ENCODE measurements at places on chromosomes 3 and 15. TPM values are rescaled to one million over a fixed set of nuclear protein-coding genes. Genes with fewer than 3 reads are reported as not detected.

- no peak for DNase-seq
Measured at GRCh38 chr15:46365572-46365971, 730.7 kb downstream of the SQOR start.

DNA sequence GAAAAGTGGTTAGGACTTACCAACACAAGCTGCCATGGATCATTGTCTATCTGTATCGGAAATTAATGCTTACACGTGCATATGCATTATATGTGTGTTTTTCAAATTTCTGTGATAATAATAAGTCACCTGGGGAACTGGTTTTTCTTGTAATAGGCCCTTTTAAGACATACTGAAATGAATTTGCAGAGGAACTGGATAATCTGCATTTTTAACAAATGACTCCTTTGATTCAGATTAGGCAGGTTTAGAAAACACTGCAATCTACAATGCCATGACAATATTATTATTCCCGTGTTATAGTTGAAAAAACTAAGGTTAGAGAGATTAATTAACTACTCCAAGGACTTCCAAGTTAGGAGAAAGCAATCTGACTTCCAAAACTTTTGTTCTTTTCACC is 23.4 kb downstream of the STRIT1 start:
- no peak for DNase-seq

DNA sequence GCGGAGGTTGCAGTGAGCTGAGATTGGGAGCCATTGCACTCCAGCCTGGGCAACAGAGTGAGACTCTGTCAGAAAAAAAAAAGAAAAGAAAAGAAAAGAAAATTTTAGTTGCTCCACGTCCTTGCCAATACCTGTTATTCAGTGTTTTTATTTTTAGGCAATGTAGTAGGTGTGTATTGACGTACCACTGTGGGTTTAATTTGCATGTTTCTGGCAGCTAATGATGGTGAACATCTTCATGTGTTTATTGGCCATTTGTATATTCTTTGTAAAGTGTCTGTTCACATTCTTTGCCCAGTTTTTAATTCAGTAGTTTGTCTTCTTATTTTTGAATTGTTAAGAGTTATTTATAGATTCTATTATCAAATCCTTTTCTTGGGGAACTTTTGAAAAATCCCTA is 38.1 kb upstream of the GCSAM start:
- DNase-seq = no peak

DNA sequence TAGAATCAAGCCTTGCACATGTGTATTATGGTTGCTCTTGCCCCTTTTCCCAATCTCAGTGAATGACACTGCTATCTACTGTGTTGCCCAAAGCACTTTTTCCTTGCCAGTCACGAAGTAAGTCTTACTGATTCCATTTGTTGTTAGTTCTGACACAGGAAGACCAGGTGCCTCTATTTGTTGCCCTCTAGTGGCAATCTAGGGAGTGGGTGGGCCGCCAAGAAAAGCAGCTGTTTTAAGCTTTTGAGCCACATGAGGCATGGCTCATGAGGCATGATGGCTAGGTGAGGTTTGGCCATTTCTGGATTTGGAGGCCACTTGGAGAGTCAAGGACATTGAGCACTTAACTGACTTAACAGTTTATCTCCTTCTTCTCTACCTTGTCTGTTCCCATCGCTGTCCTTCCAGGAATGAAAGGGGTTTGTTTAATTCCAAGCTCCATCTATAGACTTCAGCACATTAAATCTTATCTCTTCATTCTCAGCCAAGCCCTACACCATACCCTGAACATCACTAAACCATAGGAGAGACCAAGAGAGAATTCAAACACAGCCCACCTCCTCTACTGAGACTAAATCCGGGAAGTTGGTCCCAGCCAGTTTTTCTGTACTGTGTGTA is 103.1 kb downstream of the HCN4 start:
- DNase-seq = peak; percentile 64

DNA sequence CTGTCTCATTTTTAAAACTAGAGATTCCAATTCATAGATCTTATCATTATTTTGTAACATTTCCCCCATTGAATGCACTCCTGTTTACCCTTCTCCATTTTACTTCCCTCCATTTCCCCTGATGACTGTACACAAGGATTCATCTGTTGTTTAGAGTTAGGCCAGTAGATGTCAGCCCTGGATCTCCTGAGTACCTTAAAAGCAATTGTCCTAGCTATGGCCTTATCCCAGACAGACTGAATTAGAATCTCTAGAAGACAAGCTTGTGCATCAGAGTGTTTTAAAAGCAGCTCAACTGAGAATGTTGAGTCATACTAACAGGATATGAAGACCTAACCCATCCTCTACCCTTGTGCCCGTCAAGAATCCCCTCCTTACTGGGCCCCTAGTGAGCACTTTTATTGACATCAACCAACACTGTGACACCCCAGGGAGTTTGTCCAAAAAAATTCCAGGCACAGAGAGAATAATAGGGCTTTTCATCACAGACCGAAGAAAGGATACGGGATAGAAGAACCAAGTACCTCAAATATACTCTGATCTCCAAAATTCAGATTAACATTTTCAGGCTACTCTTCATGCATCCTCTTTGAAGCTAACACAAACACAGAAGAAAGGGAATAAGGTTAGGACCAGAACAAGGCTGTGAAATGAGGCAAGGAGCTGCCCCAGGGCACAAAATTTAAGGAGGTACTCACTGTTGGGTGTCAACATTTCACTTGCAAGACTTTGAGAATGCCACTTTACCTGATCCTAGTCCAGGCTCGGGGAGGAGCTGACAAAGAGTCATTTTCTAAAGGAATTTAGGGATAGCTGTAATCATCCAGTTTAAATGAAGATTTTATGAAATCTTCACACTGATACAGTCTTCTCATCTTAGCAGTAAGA is 17.1 kb downstream of the ZBED2 start:
- no peak for DNase-seq

The ALDH1A3 gene
- 2.8 TPM for total RNA-seq

The SLC9C1 gene
- total RNA-seq = not detected

DNA sequence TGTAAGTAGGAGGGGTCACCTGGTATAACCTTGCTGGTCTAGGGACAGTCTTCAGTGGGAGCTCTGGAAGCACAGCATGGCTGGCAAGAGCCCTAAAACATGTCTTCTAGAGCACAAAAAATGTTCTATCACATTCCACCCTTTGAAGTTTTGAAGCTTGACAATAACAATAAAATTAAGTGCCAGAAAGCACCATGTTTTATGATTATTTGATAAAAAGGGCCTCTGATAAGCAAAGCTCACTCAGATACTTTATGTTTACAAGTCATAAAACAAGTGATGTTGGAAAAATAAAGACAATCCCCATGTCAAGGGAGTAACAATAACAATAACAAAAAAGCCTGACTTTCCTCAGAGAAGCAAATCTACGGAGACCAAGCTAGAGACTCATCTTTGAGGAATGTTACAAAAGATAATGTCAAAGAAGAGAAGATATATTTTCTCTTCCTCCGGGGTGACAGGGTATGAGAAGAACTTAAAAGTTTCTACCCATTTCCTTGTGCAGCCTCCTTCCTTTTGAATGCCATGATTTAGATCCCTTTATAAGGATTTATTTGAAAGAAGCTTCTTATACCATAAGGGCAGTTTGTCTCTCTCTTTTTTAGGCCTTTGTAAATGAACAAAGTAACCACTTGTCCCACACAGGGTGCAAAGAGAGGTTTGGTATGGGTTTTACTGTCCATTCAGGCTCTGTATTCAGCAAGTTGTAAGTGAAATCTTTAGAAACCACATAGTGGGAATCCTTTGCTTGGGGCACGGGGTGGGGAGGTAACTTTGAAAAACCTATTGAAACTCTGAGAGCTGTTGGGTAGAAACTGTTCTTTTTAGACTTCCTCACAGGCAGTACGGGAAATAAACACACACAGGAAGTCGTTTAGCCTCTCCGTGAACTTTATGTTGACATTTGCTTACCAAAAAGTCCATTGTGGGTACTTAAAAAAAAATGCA is 109.6 kb upstream of the RBMS3 start:
- no peak for DNase-seq

GRCh38 chr3:42451546-42452230 is 41.3 kb upstream of the LYZL4 start:
- DNase-seq = no peak

The RBPMS2 gene
- total RNA-seq = 2.0 TPM

- no peak for DNase-seq
Measured at GRCh38 chr3:23192816-23193215, 10.3 kb upstream of the UBE2E2 start.

The MOBP gene
- total RNA-seq = not detected

- DNase-seq = no peak
Measured at GRCh38 chr3:36874424-36874823, 70.4 kb downstream of the TRANK1 start.

DNA sequence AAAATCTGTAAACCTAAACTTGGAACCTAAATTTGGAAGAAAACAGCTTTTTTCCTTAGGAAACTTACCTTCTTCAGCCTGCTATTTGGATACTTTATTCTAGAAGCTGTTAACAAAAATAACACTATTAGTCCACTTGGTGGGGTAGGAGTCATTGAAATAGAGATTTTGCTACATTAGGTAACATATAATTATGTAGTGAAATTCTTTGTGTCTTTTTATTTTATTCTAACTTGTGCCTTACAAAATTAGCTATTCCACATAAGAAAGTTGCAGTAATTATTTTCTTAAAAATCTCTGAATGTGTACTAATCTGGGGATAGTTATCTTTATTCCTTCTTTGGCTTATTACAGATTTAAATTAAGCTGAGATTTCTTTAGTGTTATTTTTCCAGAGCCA is 360.4 kb upstream of the ROBO2 start:
- DNase-seq = no peak

DNA sequence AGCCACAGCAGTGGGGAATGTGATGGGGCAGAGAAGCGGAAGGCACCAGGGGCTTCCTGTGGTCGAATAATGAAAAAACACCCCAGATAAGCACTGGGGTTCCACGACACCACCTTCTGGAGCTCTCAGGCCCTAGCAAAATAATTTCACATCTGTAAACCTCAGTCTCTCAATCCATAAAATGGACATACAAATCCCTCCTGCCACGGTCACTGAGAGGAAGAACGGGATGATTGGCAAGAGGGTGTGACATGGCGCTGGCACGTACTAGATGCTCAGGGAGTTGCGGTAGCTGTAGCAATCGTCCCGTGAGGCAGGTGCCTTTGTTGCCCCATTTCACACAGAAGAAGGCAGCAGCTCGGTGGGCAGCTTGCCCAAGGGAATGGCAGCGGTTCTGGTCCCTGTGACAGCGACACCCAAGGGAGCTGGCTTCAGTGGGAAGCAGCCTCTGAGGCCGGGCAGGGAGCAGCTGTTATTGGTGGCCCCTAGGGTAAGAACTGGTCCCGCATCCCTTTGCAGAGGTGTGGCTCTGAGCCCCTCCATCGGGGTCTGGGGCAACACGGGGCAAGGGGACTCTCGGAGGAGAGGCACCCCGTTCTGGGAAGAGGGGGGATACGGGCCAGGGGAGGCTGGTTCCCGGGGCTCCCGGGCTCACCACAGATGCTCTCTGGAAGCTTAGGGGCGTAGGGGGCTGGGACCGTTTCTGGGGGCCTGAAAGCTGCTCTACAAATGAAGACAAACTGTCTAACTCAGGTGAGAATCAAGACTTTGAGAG is 114.0 kb upstream of the ALDH1A3 start:
- no peak for DNase-seq

DNA sequence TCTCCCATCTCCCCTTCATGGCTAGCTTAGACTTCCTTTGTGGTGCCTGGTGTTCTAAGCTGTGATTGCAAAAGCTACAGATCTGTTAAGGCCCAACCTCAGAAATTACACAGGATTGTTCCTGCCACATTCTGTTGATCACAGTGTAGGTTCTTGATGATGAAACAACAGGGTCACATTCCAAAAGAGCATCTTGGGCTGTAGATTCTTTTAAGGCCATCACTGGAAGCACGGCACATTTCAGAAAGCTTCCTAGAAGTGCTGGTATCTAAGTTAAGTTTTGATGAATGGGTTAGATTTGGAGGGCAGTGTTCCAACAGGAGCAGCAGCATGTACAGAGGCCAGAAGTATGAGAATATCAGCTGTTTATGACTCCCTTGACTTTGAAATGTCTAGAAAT is 107.5 kb upstream of the SKOR1 start:
- no peak for DNase-seq

- DNase-seq = no peak
Measured at GRCh38 chr3:14507305-14507741, 32.8 kb downstream of the GRIP2 start.

The FBXW12 gene
- total RNA-seq = 0.66 TPM

The C3orf22 gene
- not detected for total RNA-seq

The KIF15 gene
- 5.8 TPM for total RNA-seq

GRCh38 chr15:79132770-79133169 is 42.2 kb upstream of the RASGRF1 start:
- no peak for DNase-seq

GRCh38 chr3:128551451-128551850 is 58.5 kb upstream of the GATA2 start:
- no peak for DNase-seq

The GOLGA8S gene
- not detected for total RNA-seq

- no peak for DNase-seq
Measured at GRCh38 chr15:100687582-100688141, 85.3 kb downstream of the ASB7 start.

- DNase-seq = no peak
Measured at GRCh38 chr3:72475258-72476138, 372.7 kb downstream of the SHQ1 start.

- no peak for DNase-seq
Measured at GRCh38 chr3:130960139-130960795, 66.4 kb downstream of the ASTE1 start.

DNA sequence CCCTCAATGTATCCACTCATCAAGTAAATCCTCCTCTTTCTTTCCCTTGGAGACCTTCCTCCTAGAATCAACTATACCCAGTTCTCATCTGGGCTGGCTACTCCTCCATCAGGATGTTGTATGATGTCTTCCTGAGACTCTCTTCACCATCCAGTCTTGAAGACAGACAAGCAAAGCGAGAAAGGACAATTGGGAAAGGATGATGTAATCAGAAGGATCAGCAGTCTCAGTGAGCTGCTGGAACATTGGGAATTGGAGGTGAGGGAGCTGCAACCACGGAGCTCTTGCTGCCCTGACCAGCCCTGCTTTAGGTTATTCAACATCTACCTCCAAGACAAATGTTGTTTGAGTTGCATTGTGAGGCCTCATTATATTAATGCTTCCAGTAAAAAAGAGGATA is 48.0 kb upstream of the UBP1 start:
- no peak for DNase-seq

DNA sequence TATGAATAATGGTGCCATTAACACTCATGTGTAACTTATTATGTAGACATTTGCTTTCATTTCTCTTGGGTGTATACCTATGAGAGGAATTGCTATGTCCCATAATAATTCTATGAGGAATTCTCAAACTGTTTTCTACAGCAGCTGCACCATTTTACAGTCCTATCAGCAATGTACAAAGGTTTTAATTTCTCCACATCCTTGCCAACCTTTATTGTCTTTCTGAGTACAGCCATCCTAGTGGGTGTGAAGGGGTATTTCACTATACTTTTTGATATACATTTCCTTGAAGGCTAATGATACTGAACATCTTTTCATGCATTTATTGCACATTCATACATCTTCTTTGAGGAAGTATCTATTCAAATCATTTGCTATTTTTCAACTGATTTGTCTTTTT is 34.5 kb downstream of the TJP1 start:
- DNase-seq = no peak

DNA sequence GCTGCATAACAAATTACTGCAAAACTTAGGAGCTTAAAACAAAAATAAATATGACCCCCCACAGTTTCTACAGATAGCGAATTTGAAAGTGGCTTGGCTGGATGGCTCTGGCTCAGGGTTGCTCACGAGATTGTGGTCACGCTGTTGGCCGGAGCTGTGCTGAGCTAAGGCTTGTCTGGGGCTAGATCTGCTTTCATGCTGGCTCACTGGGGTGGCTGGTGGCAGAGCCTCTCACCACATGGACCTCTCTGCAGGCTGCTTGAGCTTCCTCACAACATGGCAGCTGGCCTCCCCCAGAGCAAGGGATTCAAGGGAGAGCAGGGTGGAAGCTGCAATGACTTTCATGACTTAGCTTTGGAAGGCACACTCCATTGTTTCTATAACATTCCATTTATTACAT is 354.1 kb downstream of the SHQ1 start:
- no peak for DNase-seq

Measured in glutamatergic neuron (in vitro differentiated cells).